Testis (tissue), 5 donors: ENCODE measurements at places on chromosomes 6 and 20. TPM values are rescaled to one million over a fixed set of nuclear protein-coding genes. Genes with fewer than 3 reads are reported as not detected.

DNA sequence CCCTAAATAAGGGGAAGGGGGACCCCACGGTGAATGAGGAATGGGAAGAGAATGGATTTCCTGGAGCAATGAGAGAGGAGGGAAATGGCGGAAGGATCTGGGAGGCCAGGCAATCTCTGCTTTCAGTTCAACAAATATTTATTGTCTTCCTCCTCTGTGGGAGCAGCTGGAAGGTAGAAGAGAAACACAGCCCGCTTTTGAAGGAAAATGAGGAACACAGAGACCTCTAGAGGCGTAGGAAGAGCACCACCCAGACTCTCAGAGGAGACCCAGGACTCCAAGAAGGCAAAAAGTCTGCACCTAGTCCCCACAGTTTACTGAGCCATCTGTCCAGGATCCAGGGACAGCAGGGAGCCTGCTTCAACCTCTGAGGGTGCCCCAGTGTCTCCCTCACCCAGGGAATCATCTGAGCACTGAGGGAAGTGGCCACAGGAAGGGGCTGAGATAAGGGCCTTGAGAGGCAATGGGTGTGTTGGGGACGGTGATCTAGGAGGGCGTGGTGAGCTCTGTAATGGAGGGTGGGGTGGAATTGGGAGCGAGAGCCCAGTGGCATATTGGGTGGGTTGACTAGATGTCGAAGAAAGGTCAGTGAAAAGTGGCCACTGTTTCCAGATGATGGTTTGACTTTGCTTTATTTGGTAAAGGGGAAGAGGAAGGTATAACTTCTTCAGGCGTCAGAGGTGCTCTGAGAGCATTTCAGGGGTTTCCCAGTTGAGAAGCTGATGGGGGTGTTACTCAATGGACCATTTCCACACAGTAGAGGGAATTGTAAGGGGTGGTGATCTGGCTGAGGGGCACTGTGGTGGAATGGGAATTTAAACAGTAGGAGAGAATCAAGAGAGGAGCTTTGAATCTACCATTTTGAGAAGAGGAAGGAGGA, 610 bp downstream of the PSORS1C1 start:
- DNase-seq, result no peak

Gene SLC32A1
- 0.55 TPM for total RNA-seq

Gene HTR1E
- 0.39 TPM for total RNA-seq

DNA sequence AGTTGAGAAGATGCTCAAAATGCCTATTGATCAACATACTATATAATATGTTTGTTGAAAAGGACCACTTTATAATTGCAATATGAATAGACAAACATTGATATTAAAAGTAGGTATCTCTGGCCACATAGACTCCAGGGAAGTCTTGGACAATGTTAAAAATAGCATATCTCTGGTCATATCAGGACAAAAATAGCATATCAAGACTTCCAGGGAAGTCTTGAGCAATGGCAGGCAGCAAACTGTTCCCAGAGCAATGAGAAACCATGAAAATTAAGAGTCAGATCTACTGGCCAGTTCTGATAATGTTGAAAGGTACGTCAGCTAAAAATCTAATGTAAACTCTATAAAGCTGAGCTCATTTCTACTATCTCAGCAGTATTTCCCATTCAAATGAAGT, 1130.3 kb upstream of the CITED2 start:
- DNase-seq, result no peak

DNA sequence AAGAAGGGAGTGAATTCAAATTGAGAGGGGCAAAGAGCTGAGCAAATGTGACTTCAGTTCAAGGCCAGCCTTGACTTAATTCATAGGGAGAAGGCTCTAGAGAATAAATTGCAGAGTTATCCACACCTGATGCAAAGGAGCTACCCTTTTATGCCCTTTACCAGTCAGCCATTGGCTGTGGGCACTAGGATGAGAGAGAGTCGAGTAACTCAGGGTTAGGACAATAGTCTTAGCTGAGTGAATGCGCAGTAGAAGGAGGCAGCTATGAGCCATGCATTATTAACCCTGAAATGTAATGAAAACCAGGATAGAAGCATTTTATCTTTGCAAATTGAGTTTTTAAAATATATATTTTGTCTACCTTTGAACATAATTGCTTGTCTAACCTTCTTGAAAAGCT, 63.0 kb upstream of the TINAG start:
- DNase-seq, result no peak

GRCh38 chr6:56798163-56798562, 155.5 kb upstream of the DST start:
- DNase-seq, result no peak

GRCh38 chr6:105862936-105863607, 223.1 kb upstream of the PRDM1 start:
- DNase-seq, result no peak

DNA sequence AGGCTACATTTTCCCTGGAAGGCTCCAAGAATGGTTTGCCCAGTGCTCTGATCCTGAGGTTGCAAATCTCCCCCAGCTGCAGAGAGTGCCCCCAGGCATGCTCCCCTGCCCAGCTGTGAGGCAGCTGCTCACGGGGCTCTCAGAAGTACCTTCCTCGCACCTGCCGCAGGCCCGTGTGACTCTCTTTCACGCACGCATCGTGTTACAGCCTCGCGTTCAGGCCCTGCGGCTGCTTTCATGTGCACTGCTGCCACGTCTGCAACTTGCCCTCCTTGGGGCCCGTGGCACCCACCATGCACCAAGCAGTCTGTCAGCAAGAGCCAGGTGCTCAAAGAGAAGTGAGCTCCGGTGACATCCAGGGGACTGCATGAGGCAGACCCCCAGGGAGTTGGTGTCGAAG, 28.6 kb upstream of the SPO11 start:
- DNase-seq, result no peak

GRCh38 chr20:3784863-3785239, 1.7 kb downstream of the CENPB start:
- no peak for DNase-seq

DNA sequence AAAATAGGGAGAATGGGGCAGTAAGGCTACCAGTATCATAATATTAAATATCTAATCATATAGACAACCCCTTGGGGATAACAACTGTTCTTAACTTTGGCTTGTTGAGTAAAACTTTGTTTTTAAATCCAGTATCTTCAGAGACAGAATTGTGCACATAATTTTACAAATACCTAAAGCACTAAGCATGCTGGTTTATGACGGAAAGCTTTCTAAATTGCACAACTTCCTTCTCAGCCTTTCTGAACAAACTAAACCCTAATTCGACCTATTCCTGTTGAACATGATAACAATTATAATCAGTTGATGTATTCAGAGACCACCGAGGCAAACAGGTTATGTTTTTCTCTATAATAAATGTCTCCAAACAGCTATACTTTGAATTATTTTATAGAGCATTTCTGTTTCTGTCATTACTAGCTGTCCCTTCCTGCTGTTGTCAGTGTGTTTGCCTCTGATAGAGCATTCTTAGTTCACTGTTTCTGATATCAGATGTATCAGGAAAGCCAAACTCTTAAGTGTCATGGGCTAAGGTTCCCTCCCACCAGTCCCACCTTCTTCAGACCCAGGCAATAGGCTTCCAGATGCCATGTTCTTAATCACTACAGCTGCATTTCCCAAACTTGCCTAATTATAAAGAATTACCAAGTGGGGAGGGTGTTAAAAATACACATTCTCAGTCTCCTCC, 8.7 kb downstream of the ZHX3 start:
- no peak for DNase-seq

Gene C6orf141
- total RNA-seq, result 58.4 TPM

GRCh38 chr6:108847738-108848115, 495 bp upstream of the ARMC2 start:
- DNase-seq, result no peak

GRCh38 chr20:38091441-38092216, 58.1 kb downstream of the RPRD1B start:
- DNase-seq, result no peak

DNA sequence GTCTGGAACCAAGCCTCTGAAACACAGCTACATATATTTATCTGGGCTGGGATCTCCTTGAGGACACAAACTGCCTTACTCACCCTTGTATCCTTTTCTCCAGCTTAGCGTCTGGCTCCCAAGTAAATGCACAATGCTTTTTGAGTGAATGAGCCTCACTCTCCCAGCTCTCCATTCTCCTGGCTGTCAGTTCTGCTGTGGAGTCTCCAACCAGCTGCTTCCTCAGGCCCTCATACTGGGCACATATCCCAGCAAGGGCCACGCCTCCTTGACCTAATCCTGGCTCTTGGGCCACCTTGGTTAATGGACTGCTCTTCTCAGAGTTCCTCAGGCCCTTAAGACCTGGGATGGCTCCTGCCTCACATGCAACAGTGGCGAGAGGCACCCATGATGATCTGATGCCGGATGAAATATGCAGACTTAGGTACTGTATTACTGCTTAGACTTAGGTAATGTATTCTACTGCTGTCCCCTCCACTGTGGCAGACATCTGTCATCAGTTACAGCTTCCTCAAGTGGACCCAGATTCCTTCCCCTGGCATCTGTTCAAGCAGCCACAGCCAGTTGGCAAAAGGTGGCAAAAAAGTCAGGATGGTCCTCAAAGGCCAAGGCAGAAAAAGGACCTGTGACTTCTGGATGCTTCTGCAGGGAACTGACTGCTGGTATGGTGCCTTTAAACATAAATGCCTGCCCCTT, 16.5 kb downstream of the SNHG17 start:
- peak; percentile 31 for DNase-seq

DNA sequence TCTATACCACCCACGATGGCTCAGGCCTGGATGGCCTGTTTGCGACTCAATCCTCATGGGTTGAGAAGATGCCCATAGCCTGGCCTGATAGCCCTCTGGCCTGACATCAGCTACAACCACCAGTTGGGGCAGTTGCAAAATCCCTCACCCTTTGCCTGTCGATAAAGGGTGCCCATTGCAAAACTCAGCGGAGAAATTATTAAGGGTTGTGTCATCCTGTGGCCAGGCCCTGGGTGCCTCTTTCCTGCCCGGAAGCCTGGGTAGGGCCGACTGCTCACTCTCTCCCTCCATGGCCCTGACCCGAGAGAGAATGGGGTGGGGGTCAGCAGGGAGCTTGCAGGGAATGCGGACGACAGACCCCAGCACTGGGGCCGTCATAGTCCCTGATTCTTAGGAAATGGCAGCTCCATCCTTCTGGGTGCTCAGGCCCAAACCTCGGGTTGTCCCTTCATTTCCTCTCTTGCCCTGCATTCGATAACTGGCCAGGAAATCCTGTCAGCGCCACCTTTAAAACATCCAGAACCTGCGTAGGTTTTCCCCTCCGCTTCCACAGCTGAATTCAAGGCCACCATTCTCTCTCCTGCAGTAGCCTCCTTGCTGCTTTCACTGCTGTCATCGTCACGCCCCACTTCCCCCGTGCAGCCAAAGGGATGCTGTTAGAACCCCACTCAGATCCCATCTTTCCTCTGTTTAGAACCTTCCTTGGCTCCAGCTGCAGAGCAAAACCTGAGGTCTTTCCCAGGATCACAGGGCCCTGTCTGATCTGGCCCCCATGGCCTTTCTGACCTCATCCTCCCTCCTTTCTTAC, 31.1 kb downstream of the CEBPB start:
- no peak for DNase-seq

Gene ABRACL
- total RNA-seq, result 60.3 TPM

Gene BTN1A1
- 0.31 TPM for total RNA-seq

GRCh38 chr6:145277358-145278086, 457.8 kb downstream of the EPM2A start:
- DNase-seq, result no peak

Gene TUBB1
- total RNA-seq, result 0.55 TPM

DNA sequence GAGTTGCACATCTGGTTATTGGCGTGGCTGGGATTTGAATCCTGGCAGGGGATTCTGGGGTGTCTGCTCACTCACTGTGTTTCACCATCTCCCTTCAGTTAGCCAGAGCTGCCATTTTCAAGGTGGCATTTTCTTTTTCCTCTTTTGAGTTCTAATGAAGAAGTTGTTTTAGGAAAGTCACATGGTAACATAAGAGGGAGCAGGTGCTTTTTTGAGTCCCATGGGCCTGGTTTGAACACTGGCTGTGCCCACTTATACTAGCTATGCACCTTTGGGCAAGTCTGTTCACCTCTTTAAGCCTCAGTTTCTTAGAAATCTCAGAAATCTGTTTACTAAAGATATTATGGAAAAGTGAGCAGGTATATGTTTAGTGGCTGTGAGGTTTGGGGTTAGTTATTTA, 39.6 kb downstream of the ANKS1A start:
- DNase-seq, result no peak

Gene EDN3
- 5.2 TPM for total RNA-seq

GRCh38 chr6:158536084-158536890, 23.6 kb upstream of the TMEM181 start:
- DNase-seq, result peak; percentile 90

DNA sequence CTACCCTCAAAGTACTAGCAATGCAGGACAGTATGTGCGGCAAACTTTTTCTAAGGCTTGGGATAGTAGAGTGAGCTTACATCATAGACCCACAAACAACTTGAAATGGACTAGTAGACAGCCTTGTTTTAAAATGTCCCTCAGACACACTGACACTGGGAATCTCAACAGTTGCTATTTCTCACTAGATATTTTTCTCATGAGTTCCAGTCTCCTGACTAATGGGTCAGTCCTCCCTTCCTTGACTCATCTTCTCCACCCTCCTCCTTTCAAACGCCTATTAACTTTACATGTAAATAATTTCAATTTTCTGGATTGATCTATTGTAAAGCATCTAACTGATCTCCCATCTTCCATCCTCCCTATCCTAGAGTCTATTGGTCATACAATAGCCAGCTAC, 308.3 kb upstream of the PREP start:
- DNase-seq, result no peak

Gene ADGRG6
- total RNA-seq, result 7.2 TPM

GRCh38 chr6:36873115-36873514, 1.5 kb downstream of the PPIL1 start:
- no peak for DNase-seq

Gene TMC2
- 0.56 TPM for total RNA-seq

DNA sequence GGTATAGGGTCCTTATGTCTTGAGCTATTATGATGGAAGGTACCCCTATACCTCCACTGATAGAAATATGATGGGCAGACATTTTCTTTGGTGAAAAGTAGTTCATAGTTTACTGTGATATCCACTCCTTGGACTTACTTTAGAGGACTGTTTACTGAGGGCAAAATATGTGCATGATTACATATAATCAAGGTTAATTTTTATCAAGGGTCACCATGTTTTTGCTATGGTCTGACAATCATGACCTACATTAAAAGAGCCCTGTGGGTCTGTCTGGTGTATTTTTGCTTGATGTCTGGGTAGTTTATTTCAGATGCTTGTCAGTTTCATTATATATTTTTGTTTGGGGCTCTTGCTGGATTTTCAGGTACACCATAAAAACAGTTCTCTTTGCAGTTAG, 40.1 kb downstream of the CDKAL1 start:
- no peak for DNase-seq

DNA sequence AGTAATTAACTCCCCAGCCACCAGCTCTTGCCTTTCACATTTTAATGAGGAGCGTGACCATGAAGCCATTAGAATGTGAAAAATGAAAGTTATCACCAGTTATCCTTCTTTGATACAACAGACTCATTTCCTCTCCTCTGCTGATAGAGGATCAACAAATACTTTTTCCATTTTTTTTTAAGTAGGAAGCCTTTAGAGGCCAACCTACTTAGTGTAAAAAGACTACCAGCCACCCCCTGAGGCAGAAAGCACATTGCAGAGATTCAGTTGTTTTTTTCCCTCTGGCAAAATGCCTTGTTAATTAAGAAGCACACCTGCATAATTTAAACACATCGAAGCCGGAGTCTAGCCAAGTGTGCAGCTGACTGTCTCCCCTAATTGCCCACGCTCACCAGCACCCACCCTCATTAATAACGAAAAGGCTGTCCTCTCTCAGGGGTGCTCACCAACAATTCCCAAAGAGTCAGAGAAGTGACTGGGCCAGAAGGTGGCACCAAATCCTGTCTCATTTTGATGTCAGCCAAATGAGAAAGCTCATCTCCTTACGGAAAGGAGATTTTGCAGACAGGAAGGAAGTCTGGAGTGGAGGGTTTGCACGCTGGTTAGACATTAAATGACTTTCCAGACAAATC, 60.9 kb upstream of the MC3R start:
- DNase-seq, result peak; percentile 32
